ENCODE measurements at places on chromosomes 1 and 21.

- DNase-seq, result no peak
Measured at GRCh38 chr1:37716321-37716720, 24.0 kb downstream of the CDCA8 start.

GRCh38 chr1:119329541-119330461 lies 38.8 kb upstream of the HAO2 start:
- no peak for DNase-seq

- DNase-seq, result no peak
Measured at GRCh38 chr1:91124989-91125417, 103.2 kb upstream of the ZNF644 start.

DNA sequence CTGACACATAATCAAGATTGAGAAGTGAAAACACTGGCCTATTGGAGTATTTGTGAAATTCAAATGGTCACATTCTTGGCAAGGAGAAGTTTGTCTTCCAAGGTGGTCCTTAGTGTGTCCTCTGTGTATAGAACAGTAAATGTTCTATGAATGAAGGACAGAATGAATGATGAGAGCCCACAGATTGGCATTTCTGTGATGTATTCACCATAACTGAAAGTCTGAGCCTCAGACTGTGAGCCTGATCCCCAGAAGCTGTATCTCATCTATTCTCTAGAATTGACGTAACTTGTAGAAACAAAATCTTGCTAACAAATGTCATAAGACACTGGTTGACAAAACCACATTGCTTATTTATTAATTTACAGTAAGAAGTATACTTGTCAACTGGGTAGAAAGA lies 111.5 kb upstream of the ETV3 start:
- DNase-seq, result no peak

DNA sequence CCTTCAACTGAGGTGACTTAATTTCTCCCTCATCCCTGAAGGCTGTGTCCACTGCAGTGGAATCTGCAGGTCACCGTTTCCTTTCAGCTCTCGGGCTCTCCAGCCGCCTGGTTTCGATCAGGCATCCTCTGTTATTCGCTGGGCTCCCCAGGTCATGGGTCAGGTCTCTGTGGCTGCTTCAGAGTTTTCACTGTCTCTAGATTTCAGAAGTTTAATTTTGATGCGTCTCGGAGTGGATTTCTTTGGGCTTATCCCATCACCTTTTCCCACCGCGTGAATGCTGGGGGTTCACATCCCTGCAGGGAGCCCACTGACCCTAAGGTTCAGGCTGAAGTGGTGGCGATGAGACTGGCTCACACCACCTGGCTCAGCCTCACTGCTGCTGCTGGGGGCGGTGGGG lies 3.3 kb downstream of the ACTRT2 start:
- DNase-seq, result no peak

DNA sequence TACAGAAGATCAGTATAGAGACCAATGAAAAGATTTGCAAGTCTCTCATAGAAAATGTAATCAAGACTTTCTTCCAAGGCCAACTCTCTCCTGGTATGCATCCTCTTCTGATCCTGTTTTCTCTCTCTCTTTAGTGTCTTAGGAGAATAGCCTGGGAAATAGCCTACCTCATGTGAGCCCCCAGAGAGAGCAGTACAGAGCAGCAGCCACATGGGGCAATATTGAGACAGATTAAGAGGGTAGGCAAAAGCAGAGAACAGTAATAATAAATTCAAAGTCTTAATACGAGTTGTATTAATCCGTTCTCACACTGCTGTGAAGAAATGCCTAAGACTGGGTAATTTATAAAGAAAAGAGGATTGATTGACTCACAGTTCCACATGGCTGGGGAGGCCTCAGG lies 61.4 kb downstream of the RNASEL start:
- DNase-seq, result no peak

DNA sequence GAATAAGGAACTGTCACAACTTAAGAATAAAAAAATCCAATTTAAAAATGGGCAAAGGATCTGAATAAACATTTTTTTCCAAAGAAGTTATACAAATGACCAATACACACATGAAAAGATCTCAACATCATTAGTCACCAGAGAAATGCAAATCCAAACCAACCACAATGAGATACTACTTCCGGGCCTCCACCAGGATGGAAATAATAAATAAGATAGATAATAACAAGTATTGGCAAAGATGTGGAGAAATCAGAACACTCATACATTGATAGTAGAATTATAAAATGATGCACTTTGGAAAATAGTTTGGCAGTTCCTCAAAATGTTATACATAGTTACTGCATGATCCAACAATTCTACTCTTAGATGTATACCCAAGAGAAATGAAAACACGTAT lies 18.7 kb downstream of the ZSWIM5 start:
- no peak for DNase-seq

DNA sequence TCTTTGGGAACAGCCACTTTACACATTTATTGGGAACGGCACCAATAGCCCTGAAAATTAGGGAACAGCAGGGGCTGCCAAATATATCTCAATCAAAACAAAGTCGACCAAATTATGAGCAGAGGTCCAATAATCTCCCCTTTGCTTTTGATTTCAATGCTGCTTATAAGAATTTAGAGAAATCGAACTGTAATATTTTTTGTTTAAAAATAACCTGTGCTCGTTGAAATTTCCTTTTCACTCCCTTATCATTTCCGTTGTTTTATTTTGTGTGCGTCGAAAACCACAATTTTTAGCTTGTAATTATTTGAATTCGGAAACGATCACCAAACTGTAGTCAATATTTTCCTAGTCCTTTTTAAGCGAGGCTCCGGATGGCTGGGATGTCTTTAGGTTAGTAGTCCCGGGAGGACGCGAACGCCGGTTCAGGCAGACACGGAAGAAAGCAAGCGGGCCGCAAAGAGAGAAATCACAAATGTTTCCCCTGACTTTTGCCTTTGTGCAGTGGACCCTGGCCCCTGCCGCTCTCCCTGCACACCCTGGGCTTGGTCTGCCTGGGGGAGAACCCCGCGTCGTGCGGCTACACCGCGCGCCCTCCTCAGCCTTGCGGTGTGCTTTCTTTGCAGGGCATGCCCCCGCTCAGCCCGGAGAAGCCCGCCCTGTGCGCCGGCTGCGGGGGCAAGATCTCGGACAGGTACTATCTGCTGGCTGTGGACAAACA lies 2.3 kb downstream of the LHX9 start:
- no peak for DNase-seq

DNA sequence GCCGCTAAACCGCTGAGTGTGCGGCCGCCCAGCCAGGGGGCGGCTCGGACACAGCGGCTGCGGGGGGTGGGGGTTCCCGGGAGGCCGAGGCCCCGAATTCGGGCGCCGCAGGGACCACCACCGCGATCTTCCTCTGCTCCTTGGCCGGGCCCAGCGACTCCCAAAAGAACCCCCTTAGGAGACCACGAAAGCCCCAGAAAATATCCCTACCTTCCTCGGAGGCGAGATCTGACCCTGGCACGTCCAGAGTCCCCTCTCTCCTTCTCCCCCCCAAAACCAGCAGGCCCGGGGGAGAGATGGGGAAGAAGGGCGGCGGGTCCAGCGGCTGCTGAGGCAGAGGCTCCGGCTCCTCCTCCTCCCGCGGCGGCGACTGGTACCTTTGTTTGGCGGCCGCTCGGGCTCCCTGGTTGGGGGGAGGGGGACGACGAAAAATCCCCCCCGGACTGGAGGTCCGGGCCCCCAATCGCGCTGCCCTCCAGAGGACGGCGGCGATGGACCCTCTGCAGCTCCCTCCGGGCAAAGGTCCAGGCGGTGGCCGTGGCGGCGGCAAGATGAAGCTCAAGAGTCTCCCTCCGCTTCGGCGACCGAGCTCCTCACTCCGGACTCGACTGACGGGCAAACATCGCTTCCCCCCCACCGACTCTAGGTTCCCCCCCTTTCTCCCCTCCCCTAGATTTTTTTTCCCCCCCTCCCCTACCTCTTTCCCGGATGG lies at the start of gene ARID4B:
TSS of gene ARID4B (minus strand) at position 621 of the 712 bp plus-strand sequence. CDS start 1,260 bp downstream, outside the sequence.
- DNase-seq, result peak; percentile 61

DNA sequence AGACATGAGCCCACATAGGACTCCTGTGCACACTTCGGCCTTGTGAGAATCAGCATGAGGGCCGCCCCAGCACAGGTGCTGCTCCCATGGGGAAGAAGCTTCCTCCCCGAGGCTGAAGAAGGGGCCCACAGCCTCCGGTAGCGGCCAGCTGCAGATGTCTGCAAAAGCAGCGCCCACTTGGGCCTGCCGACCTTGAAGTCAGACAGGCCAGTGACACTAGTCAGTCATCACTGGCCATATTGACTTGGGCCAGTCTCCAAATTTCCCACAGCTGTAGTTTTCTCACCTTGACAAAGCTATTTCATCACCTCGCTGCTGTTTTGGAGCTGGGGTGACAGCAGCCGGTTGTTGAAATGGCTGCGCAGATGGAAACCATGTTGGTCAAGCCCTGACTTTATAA lies 83.0 kb downstream of the RIPK4 start:
- DNase-seq, result no peak

- DNase-seq, result no peak
Measured at GRCh38 chr1:67189953-67190352, 23.7 kb downstream of the IL23R start.

GRCh38 chr1:43005460-43006361 lies 47.0 kb upstream of the SLC2A1 start:
- DNase-seq, result no peak

DNA sequence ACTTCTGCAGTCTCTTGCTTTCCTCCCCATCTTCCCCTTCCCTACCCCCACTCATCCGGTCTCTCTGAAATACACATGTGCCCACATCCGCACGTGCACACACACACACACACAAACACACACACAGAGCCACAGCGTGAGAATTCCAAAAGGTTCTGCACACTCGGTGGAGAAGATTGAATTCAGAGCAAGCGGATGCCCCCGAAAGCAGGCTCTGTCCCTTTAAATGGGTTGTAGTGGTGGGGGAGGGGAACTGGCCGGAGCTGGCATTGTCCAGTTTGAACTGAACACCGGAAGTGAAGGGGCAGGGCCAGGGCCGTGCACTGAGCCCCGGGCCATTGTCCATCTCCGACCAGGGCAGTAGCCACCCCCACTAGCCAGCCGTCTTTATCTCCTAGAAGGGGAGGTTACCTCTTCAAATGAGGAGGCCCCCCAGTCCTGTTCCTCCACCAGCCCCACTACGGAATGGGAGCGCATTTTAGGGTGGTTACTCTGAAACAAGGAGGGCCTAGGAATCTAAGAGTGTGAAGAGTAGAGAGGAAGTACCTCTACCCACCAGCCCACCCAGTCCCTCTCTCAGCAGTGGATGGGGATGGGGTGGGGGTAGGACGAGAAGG lies 1.3 kb upstream of the LIN28A start:
- DNase-seq, result no peak

DNA sequence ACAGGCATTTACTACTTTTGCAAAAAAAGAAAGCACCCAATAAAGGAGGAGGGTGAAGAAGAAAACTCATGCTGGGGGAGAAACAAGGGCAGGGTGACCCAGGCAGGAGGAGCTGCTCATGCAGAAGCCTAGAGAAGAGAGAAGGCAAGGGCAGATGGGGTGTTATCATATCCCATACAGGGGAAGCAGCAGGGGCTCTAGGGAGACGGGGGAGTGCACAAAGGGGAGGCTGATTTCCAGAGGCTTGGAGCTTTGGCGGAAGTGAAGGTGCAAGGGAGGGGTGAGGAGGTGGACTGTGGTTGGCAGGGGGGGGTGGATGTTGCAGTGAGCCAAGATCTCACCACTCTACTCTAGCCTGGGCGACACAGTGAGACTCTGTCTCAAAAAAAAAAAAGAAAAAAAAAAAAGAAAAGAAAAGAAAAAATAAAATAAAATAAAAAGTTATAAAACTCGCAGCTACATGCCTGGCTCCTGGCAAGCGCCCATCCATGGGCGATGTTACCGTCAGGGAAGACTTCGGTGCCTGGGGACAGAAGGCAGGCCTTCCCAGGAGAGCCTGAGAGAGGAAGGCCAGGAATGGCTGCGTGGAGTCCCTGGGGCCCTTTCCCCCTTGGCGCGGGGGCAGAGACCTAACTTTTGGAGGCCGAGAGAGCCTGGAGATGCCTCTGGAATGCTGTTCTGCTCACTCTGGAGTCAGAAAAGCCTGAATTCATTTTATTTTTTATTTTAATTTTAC lies 3.3 kb upstream of the FCN3 start:
- DNase-seq, result no peak

GRCh38 chr1:147741065-147741464 lies 19.3 kb downstream of the GJA5 start:
- DNase-seq, result no peak

GRCh38 chr1:162997499-162998285 lies 71.5 kb upstream of the RGS4 start:
- DNase-seq, result no peak

DNA sequence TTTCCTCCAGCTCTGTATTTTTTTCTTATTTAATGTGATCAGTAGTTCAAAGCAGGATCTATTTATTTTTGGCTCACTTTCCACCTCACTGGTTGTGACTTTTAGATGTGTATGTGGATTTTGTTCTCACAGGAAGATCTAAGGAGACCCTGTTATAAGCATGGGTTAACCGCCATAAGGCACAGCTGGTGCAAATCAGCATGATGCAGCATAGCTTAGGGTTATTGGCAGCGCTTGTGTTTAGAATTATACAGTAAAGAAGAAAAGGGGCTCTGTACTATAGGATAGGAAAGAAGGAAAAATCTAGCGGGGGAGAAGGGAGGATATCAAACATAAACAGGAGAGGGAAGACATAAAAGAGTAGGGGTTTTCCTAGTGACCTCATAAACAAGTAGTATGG lies 26.9 kb upstream of the RGL1 start:
- DNase-seq, result no peak

- no peak for DNase-seq
Measured at GRCh38 chr1:212718499-212718898, 18.9 kb upstream of the BATF3 start.
